ENCODE measurements at places on chromosomes 3 and 15. TPM values are rescaled to one million over a fixed set of nuclear protein-coding genes. Genes with fewer than 3 reads are reported as not detected.

The ZNF148 gene
- total RNA-seq = 62.9 TPM

The PGBD4 gene
- 1.6 TPM for total RNA-seq

The BCL2A1 gene
- total RNA-seq = not detected

The BDH1 gene
- total RNA-seq = 0.99 TPM

The TTLL3 gene
- total RNA-seq = 40.8 TPM

The ACAD9 gene
- 46.0 TPM for total RNA-seq

The RHOV gene
- 0.82 TPM for total RNA-seq

The PPP1R14D gene
- not detected for total RNA-seq

The TRPM1 gene
- not detected for total RNA-seq

All from fibroblast of the aortic adventitia (primary cell).